ENCODE measurements at places on chromosomes 2 and 18.
A peak's percentile ranks its signal among the peaks of the same experiment; 100 is the strongest.

DNA sequence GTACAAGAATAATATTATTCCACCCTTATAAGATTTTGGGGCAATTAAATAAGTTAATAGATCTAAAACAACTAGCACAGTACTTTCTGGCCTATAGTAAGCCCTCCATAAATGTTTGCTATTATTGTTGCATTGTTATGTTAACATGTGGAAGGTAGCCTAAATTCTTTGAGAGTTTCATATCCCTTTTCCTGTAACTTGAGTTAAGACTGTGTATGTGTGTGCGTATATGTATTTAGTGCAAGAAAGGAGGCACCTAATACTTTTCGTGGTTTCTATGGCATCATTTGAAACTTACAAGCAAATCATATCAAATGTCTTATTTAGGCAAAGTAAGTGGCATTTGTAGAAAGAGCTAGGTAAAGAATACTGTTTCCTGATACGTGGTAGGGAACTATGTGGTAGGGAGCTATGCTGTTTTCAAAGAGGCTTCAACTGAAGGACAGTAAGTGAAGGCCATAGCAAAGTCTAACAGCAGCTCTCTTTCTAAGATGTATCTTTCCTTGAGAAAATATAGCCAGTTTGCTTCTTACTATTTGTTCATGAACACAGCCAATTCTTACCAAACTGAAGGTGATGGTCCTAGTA, 36.8 kb upstream of the C2orf74 start:
- no peak for DNase-seq

DNA sequence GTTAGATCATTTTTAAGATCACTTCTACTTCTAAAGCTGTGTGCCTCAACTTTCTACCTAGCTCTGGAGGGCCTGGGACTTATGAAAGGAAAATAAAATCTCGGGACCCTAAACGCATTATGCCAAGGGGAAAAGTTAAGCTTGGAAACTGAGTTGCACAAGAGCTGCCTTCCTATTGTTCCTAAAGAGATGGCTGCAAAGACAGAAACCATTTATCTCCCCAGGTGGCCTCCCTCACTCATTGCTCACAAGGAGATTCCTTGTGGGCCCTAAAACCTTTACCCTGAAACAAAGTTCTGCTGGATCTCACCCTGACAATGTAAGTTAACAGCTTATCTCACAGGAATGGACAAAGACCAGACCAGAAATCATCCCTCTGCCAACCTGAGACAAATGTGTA, 26.8 kb downstream of the TUBB6 start:
- DNase-seq = no peak

DNA sequence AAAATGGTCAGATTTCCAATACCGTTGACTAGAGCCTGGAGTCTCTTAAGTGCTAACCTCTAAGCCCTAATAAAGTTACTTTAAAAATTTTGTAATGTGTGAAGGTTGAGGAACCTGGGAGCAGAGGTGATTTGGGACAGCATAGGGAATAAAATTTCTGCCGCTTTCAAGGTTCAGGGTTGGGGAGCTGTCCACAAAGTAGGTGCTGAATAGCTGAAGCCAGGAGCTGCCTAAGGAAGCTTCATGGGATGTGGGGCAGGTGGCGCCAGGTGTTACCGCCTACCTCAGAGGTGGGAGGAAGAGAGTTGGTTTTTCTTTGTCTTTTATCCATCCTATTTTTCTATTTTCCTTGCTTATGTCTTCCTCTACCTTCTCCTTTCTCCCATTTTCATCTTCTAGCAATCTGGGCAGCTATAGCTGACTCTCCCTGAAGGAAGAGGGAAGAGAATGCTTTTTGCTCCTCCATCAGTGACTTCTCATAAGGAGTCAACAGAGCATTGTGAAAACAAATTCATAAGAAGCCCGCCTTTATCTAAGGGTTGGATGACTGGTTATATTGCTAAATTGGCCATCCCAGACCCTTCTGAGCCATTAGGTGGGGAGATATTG, 178.7 kb downstream of the CLIP4 start:
- peak; percentile 13 for DNase-seq

- DNase-seq = no peak
These were observed 15.9 kb downstream of the GTF3C3 start for GRCh38 chr2:196783431-196784094.

GRCh38 chr2:98471402-98472131, 26.9 kb downstream of the INPP4A start:
- no peak for DNase-seq

DNA sequence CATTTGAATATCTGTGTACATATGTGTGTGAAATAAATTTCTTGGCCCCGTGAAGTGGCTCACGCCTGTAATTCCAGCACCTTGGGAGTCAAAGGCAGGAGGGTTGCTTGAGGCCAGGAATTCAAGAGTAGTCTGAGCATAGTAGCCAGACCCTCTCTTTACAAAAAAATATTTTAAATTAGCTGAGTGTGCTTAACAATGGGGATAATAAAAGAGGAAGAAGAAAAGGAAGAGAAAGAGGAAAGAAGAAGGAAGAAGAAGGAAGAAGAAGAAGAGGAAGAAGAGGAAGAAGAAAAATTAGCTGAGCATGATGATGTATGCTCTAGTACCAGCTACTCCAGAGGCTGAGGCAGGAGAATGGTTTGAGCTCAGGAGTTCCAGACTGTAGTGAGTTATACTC, 52.1 kb upstream of the XPO1 start:
- no peak for DNase-seq

DNA sequence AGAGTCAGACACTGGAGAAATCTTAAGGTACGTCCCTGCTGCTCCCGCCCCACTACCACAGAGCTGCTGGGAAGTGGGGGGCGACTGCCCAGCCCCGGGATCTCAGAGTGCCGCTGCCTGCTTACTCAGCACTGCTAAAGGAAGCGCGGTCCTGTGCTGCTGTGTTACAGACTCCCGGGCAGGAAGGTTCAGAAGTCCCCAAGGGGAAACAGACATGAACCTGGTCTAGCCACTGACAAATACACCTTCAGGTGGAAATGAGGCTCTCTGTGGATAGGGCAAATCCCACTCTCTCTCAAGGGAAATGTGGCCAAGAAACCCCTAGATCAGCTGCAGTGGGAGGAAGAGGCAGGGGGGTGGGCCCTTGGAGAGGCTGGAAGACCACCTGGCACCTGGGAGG, 13.7 kb downstream of the MTERF4 start:
- no peak for DNase-seq

GRCh38 chr2:29871541-29871940, 49.8 kb downstream of the ALK start:
- no peak for DNase-seq

- no peak for DNase-seq
These were observed 301.3 kb downstream of the LPIN1 start for GRCh38 chr2:12047761-12048160.

DNA sequence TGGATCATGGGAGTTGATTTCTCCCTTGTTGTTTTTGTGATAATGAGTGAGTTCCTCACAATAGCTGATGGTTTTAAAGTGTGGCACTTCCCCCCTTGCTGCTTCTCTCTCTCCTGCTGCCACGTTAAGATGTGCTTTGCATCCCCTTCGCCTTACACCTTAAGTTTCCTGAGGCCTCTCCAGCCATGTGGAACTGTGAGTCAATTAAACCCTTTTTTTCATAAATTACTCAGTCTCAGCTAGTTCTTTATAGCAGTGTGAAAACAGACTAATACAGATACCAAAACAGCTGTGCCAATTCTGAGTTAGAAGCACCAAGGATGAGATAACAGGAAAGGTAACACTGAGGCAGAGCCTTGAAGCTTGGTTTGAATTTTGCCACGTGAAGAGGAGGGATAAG, 44.7 kb downstream of the ITSN2 start:
- DNase-seq = no peak

- no peak for DNase-seq
These were observed 136.1 kb downstream of the SH3BP4 start for GRCh38 chr2:235087832-235088495.

- DNase-seq = no peak
These were observed 36.1 kb downstream of the ABCG8 start for GRCh38 chr2:43874776-43875451.
